Colonic mucosa (tissue), 4 donors: ENCODE measurements at places on chromosomes 3 and 15. TPM values are rescaled to one million over a fixed set of nuclear protein-coding genes. Genes with fewer than 3 reads are reported as not detected.

LEKR1 gene
- total RNA-seq = 2.0 TPM

SEMA6D gene
- total RNA-seq = 34.7 TPM

PLCB2 gene
- 5.7 TPM for total RNA-seq

CNTN6 gene
- not detected for total RNA-seq
